ENCODE measurements at places on chromosomes 11 and 22.

DNA sequence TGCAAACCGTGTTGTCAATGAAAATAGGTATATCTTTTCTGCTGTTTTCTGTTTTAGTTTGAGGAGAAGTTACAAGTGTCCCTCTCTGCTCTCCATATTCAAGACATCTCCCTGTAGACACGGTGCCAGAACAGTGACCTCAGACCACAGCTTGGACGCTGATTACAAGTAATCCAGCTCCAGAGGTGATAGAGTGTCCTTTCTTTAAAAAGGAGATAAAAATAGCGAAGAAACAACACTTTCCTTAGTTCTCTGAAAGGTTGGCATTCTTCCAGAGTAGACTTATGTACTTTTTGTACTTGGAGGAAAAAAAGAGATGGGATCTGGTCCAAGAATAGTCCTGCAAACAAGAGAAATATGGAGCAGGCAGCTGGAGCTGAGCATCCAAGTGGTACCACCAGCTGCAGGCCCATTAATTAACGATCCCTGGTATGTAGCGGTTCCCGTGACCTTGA, 43.0 kb upstream of the WT1 start:
- DNase-seq = no peak

DNA sequence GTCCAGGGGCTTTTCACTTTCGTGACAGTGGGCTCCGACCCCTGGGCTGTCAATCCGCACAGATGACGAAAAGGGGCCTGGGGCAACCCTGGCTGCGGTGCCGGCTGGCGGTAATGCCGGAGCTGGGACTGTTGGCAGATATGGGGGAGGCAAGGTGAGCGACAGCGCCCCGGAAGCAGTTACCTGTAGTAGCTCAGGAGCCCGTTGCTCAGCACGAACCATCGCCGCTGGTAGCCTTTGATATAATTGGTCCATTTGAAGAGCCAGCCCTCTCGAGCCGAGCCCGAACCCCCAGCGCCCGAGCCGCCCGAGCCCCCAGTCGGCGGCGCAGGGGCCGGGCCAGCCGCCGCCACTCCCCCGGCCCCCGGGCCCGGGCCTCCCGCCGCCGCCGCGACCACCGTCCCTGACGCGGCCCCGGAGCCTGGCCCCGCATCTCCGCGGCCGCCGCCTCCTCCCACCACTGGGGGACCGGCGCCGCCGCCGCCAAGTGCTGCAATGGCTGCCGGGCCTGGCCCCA, 396 bp downstream of the OSBP start:
- peak; percentile 50 for DNase-seq

- peak; percentile 35 for DNase-seq
Observed at GRCh38 chr11:86041975-86042378, 26.9 kb downstream of the PICALM start.

DNA sequence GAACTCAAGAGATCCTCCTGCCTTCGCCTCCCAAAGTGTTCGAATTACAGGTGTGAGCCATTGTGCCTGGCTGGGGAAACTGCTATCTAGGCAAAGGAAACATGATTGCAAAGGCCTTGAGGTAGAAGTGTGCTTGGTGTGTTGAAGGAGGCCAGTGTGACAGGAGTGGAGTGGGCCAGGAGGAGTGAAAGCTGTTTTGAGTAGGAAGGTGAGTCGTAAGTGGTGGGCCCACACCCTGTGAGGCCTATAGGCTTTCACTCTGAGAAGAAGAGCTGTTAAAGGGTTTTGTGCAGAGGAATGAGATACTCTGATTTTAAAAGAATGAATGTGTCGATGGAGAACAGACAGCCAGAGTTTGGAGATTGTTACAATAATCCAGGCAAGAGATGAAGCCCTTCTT, 43.4 kb downstream of the WEE1 start:
- DNase-seq = no peak

- no peak for DNase-seq
Observed at GRCh38 chr11:763073-763463, 14.2 kb downstream of the GATD1 start.

DNA sequence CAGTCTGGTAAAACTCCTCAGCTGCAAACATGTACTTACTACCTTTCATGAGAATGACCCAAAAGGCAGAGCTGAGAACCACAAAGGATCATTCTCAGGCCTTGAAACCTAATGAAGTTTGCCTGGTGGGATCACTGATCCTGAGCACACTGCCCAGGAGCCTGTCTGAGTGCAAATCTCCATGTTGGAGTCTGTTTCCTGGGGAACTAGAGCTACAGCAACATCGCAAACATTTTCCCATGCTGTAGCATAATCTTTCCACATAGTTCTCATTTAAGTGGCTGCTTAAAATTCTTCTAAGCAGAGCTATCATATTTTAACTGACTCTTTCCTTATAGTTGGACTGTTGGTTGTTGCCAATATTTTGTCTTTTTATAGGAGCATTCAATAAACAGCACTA, 58.5 kb downstream of the GUCY1A2 start:
- no peak for DNase-seq

DNA sequence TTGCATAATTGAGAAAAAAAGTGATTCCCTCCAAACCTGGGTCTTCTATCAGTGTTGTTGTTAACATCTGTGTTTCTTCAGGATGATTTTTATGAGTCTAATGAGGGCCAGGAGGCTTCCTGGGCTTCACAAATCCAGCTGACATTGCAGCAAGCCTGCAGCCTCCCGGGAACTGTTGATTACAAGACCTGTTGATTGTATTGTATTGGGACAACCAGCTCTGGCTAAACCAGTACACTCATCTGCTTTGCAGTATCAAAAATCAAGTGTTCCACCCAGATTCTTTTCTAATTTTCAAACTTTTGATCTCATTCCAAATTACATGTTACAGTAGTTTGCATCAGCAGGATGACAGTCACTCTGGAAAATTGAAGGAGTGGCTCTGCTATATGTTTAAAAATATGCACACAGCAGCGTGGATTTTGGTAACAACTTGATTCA, 16.1 kb upstream of the PRSS23 start:
- no peak for DNase-seq

DNA sequence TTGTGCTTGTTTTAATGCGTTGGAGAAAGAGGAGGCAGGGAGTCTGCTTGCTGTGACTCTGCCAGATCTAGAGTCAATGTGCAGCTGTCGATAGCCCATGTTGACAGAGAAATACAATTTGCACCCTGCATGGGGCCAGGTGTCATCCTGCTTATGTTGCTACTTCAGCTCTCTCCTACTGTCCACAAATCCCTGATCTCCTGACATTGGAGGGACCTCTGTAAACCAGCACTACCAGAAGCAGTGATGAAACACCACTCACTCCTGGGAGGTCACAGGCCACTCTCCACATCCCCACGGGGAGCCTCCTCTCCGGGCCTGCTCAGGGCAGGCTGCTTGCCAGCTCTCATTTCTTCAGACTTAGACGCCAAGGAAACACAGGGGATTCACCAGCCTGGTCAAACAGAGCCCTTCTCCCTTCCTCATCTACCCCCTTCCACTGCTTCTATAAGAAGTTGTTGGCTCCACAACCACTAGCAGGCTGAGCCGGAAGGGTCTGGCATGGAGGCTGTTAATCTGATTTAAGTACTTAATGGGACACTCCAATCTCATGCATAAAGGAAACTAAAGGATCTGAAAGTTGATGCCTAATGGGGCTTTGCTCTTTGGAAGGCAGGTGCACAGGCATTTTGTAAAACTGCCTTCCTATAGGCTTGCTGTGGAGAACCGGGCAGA, 29.9 kb upstream of the CSNK2A3 start:
- DNase-seq = no peak

DNA sequence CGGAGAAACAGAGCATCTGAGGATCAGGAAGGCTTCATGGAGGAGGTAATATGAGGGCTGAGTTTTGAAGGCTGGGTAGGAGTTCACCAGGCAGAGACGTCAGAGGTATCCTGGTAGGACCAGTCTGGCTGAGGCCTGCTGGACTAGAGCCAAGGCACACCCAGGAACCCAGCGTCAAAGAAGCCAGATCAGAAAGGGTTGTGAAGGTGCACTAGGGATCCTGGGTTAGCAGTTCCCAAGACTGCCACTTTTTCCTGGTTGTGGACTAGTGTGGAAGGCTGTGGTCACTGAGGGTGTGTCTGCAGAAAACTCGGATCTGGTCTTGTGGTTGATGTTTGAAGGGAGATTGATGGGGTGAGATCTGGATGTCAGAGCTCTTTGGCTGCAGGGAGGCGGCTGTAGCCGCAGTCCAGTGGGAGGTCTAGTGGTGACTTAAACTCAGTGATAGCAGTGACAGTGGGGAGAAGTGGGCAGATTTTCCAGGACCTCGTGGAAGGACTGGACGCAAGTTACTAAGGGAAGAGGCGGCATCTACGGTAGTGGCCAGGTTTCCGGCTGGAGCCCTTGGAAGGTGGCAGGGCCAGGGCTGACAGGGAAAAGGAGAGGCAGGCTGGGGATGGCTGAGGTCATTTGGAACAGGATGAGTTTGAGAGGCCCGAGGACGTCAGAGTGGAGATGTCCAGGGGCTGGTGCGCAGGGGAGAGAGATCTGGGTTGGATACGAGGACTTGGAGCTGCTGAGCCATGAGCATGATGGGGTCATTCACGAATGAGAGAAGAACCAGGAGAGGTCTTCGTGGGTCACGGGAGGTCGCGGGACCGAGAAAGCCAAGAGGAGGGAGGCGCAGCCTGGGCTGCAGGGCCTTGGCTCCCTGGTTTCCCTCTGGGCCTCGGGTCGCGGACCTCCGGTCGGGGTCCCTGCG, 10.9 kb downstream of the RELA start:
- DNase-seq = peak; percentile 73

DNA sequence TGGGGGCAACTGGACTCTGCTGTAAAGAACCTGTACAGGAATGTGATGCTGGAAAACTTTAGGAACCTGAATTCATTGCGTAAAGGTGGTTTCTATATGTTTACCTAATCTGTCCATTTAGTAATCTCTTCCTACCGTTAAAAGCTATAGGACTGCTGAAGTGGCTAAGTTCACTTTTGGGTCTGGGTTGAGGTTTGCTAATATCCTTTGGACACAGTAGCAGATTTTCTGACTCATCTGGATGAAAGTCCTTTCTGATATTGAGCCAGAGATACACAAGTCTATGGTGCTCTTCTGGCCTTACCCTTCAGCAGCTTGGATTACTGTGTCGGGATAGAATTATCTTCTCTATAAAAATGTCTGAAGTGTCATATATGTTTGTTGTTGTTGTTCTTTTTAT, 16.9 kb downstream of the ZNF215 start:
- no peak for DNase-seq

DNA sequence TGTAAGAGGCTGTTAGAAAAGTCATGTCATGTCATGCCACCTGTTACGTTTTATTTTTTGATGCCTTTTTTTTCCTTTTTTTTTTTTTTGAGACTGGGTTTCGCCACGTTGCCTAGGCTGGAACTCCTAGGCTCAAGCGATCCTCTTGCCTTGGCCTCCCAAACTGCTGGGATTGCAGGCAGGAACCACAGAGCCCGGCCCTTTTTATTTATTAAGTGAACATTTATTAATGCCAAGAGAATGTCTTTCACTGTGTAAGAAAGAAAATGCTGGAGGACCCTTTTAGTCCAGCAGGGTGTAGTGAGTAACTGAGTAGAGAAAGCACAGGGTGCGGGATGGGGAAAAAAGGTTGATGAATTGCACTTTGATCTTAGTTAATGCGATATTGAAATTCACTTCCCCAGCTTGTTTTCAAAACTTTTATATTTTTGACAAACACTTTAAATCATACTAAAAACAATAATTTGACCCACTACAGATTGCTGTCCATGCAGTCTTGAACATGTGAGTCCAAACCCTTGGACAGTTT, 2.3 kb upstream of the XBP1 start:
- DNase-seq = no peak

DNA sequence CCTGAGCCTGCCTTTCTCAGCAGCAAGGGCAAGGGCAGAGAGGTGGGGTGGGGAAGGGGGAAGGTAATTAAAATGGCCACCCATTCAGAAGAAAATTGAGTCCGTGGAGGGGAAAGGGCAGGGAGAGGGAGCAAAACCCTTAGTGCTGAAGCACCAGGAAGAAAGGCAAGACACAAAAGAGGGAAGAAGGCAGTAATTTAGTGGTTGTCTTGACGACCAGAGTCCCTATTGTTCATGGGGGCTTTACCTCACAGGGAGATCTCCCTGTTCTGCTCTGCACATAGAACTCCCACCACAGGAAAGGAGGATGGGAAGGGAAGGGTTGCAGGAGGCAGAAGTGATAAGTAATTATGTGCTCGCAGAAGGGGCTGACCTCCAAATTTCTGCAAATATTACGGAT, 23.4 kb downstream of the SNX19 start:
- DNase-seq = no peak

DNA sequence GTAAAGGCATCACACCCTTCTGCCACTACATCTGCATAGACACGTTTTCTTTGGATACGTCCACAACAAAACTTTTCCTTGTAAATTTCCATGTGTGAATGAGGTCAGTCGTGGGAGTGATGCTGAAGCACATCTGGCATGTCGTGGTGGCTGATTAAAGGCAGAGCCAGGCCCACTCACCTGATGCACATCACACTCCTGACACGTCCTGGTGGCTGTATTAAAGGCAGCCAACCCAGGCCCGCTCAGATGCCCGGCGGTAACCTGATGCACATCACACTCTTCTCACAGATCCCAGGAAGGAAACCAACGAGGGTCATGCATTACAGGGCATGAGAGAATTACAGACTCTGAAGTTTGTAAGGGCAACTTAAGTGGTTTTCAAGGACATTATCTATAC, 321.6 kb upstream of the B3GAT1 start:
- no peak for DNase-seq

- DNase-seq = no peak
Observed at GRCh38 chr11:110883256-110883655, 171.0 kb upstream of the ARHGAP20 start.

All from right kidney (tissue), 9 donors.